ENCODE measurements at places on chromosomes 3 and 15.

- no peak for DNase-seq
These were observed 134.5 kb upstream of the CCNL1 start for GRCh38 chr3:157294491-157294890.

- DNase-seq, result no peak
These were observed 759.4 kb downstream of the ROBO2 start for GRCh38 chr3:77799278-77799677.

- no peak for DNase-seq
These were observed 17.0 kb downstream of the TGM5 start for GRCh38 chr15:43249699-43250203.

- DNase-seq, result peak; percentile 19
These were observed 513 bp downstream of the CLASP2 start for GRCh38 chr3:33717616-33717865.

- no peak for DNase-seq
These were observed 5.1 kb downstream of the PPP2R3A start for GRCh38 chr3:135970506-135971116.

GRCh38 chr15:76998663-76999285 lies 3.8 kb downstream of the PSTPIP1 start:
- DNase-seq, result no peak

- DNase-seq, result peak; percentile 39
These were observed at the start of gene CCDC71 for GRCh38 chr3:49165771-49166751. CCDC71 (minus strand) TSS chr3:49166331; CDS start chr3:49164208, 2,123 bp downstream.
